GM23338 (cell line): ENCODE measurements at places on chromosomes 7 and 10. TPM values are rescaled to one million over a fixed set of nuclear protein-coding genes. Genes with fewer than 3 reads are reported as not detected.

DNA sequence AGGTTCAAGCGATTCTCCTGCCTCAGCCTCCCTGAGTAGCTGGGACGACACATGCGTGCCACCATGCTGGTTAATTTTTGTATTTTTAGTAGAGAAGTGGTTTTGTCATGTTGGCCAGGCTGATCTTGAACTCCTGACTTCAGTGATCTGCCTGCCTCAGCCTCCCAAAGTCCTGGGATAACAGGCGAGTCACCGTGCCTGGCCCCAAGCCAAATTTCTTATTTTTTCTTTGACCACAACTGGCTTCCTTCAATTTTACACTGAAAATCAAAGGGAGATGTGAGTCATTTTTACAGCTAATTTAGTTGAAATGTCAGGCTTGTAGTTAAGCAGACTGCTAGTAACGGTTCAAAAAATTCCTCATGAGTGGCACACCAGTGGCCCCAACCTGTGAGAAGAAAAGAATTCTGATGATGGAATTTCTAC lies 7.8 kb downstream of the RNF216 start:
- DNase-seq: no peak

GRCh38 chr7:42876182-42877068 lies 35.4 kb downstream of the C7orf25 start:
- DNase-seq: peak; percentile 88

GRCh38 chr7:22549667-22550513 lies 49.9 kb upstream of the STEAP1B start:
- DNase-seq: peak; percentile 93

- DNase-seq: no peak
Measured at GRCh38 chr7:130521258-130521951, 29.5 kb downstream of the MEST start.

GRCh38 chr10:33676606-33677339 lies 342.3 kb upstream of the NRP1 start:
- DNase-seq: no peak

DNA sequence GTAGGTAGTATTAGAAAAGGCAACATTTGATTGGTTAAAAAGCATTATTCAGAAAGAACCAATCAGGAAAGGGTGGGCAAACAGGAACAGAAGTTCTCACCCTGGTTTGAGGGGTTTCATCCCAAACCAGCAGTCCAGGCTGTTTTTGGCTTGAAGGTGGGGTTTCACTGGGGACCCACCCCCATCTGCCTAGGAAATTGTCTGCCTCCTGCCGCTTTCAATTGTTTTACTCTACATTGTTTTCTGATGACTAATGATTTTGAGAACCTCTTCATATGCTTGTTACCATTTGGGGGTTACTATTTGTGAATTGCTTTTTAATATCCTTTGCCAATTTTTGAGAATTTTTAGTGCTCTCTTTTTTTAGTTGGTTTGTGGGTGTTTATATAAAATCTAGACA lies 3.3 kb upstream of the PCBD1 start:
- peak; percentile 28 for DNase-seq

- peak; percentile 59 for DNase-seq
Measured at GRCh38 chr10:132714096-132714985, 71.6 kb downstream of the NKX6-2 start.

- no peak for DNase-seq
Measured at GRCh38 chr7:157475601-157476000, 138.8 kb downstream of the DNAJB6 start.

- DNase-seq: no peak
Measured at GRCh38 chr7:52009181-52009580, 692.6 kb upstream of the COBL start.

GRCh38 chr10:123187781-123188180 lies 33.6 kb downstream of the BUB3 start:
- DNase-seq: no peak

DNA sequence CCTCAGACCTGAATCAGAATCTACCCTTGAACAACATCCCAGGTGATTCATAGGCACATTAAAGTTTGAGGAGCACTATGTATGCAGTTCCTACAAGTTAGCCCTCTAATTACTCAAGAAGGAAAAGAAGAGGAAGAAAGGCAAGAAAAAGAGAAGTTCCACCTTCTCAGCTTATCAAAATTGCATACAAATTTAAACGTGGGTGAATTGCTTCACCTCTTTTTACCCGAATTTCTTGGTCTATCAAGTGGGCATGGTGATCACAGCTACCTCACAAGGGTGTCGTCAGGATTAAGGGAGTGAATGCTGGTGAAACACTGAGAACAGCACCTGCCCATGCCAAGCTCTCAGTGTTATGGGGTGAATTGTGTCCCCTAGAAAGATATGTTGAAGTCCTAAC lies 43.8 kb upstream of the PAPSS2 start:
- DNase-seq: no peak

- DNase-seq: no peak
Measured at GRCh38 chr10:62185919-62186692, 82.5 kb downstream of the RTKN2 start.

- no peak for DNase-seq
Measured at GRCh38 chr7:89145801-89146200, 350.3 kb upstream of the TEX47 start.

- no peak for DNase-seq
Measured at GRCh38 chr7:142371586-142372377, 113.9 kb upstream of the PRSS58 start.

GRCh38 chr10:113897693-113898618 lies 43.5 kb downstream of the NHLRC2 start:
- DNase-seq: no peak

DNA sequence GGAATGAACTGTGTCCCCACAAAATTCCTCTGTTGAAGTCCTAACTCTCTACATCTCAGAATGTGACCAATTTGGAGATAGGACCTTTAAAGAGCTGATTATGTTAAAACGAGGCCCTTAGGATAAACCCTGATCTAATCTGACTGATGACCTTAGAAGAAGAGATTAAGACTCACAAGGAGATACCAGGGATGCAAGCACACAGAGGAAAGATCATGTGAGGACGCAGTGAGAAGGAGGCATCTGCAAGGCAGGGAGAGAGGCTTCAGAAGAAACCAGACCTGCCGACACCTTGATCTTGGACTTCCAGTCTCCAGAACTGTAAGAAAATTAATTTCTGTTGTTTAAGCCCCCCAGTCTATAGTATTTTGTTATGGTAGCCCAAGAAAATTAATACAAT lies 94.9 kb upstream of the ZNF800 start:
- no peak for DNase-seq

GRCh38 chr7:100962537-100962936 lies 6.8 kb upstream of the MUC12 start:
- DNase-seq: no peak

GRCh38 chr7:121302214-121302745 lies 26.5 kb upstream of the WNT16 start:
- no peak for DNase-seq

Gene NME8
- total RNA-seq: 0.14 TPM in 1 of 2 replicates, not detected in the other

Gene TBXAS1
- 1.0 TPM in 1 of 2 replicates, not detected in the other for total RNA-seq

Gene CALML3
- total RNA-seq: not detected in 2 replicates

Gene TEX36
- total RNA-seq: not detected in 2 replicates

Gene SNCG
- 4.0 and 9.6 TPM in 2 replicates for total RNA-seq

Gene PON1
- total RNA-seq: 0.69 and 1.5 TPM in 2 replicates
